Astrocyte (in vitro differentiated cells and primary cell): ENCODE measurements at places on chromosomes 1 and 21.
A peak's percentile ranks its signal among the peaks of the same experiment; 100 is the strongest.

DNA sequence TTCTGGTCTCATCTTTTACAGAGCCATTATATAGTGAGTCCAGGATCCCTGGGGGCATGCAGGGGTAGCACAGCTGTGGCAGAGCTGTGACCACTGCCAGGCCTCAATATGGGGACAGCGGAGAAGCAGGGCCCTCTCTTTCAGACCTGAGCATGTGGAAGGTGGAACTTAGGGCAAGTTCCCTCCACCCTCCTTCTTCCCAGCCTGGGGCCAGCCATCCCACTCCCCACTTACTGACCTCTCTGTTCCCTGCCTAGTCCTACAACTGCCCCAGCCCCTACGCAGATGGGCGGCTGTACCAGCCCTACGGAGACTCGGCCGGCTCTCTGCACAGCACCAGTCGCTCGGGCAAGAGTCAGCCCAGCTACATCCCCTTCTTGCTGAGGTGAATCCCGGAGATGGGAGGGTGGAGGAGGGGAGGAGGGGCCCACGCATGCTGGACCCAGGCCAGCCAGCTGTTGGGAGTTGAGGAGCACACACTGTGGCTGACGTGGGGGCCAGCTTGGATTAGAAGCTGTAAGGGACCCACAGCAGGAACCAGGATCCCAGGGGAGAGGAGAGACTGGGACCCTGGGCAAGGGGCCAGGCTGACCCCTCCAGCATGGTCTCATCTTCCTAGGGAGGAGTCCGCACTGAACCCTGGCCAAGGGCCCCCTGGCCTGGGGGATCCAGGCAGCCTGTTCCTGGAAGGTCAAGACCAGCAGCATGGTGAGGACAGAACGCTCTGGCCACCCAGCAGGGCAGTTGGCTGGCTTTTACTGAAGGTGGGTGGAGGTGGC, 10.7 kb downstream of the PSRC1 start:
- no peak for DNase-seq

DNA sequence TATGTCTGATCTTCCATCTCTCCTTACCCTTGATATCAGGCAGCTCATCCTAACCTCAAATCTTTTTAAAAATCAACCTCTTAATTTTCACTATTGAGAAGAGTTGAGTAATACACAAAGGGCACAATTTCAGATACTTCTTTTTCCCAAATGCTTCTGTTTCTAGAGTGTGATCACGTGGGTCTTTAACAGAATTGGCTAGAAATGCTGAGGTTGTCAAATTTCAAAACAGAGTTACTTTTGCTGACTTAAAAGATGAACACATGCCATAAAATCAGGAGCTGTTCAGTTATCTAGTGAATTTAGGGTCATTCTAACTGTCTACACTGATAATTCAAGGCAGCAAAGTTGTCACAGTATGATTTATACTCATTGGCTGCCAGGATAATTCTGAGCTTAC, 63.6 kb upstream of the NGF start:
- DNase-seq: no peak

DNA sequence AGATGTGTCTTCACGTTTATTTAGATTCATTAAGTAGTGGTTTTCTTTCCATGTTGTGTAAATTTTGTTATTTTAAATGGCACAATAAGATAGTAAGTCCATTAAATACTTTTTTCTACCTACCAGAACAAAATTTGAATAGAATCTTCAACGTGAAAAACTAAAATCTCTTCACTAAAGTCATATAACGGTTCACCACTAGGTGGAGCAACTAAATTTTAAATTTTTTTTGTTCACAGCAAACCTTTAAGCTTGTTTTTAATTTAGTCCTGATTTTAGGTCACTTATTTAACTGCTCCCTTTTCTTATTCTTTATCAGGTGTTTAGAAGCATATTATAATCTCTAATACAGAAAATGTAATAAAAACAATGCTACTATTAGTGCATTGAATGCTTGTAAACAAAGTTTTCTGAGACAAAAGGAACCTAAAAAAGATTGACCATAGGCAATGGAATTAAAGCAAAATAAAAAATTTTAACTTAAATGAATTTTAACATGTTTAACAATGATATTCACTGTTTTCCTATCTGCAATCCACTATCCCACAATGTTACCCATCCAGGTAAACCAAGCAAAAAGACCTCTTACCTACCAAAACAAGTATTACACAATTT, 28.3 kb upstream of the PKN2 start:
- peak; percentile 9 for DNase-seq

GRCh38 chr1:13948888-13949391, 249.0 kb downstream of the PRDM2 start:
- DNase-seq: no peak

DNA sequence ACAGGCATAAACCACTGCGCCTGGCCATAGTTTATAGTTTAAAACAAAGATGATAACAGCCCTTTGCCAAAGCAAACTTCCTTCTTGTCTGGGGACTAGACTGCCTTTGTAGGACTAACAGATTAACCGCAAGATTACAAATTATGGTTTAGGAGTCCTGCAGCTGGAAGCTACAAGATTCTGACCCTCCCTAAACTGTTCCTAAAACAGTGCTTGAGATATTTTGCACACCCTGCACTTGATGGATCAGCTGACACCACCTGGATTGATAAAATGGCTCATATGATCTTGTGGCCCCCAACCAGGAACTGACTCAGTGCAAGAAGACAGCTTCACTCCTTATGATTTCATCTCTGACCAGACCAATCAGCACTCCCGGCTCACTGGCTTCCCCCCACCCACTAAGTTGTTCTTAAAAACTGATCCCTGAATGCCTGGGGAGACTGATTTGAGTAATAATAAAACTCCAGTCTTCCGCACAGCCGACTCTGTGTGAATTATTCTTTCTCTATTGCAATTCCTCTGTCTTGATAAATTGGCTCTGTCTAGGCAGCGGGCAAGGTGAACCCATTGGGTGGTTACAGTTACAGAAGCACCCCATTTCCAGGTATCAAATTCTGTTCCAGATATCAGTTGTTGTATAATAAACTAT, 13.8 kb upstream of the RNF11 start:
- no peak for DNase-seq

DNA sequence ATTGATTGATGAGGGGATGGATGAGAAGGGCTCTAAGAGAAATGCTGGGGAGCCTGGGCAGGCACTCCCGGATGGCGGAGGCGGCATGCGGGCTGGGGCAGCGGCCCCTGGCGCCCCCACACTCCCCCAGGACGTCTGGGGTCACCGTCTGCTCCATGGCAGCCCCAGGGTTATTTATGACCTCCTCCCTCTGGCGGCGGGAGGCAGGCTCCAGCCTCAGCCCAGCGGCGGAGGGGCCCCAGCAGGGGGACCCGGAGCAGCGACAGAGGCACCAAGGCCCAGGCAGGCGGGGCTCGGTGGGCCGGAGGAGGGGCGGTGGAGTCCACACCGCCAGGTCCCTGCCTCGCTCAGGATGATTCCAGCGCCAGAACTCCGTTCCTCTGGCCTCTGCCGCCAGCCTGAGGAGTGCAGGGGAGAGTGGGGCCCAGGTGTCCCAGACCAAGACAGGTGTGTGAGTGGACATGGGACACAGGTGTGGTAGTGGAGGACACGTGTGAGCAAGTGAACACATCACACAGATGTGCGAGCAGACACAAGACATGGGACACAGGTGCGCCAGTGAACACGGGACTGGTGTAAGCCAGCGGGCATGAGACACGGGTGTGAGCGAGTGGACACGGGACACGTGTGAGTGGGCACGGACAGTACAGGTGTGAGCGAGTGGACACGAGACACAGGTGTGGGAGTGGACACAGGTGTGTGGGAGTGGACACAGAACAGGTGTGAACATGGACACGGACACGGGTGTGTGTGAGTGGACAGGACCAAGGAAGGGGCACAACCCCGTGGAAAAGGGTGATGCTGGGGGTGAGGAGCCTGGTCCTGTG, 2.5 kb upstream of the SAMD11 start:
- peak; percentile 59 for DNase-seq

GRCh38 chr1:41939194-41939593, 20.5 kb upstream of the HIVEP3 start:
- no peak for DNase-seq
